ENCODE measurements at places on chromosomes 12 and 14.

DNA sequence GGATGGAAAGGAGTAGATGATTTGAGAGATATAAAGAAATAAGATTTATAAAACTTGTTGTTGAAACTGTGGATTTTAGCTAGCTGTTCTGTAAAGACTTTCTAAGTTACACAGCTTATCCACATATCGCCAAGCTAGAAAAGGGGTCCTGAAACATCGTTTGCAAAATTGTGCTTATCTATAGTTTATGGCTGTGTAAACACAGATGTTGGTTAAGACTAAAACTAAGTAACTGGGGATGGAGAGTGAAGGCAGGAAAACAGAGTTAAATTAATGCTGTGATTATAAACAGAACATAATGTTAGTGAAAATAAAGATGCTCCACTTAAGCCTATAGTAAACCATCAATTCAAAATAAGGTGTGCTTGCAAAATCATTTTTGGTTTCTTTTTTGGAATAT is 311.3 kb upstream of the DDHD1 start:
- H3K4me1 ChIP-seq, result no peaks in the 10 kb centered on the region
- H3K27me3 ChIP-seq, result no peaks in the 10 kb centered on the region
- H3K4me3 ChIP-seq, result no peak overlapping the region
- H3K36me3 ChIP-seq, result no peaks in the 10 kb centered on the region

- peaks cover 8% of the 10 kb centered on the region for H3K36me3 ChIP-seq
- no peak for DNase-seq
- H3K27ac ChIP-seq, result no peak overlapping the region
- H3K4me1 ChIP-seq, result peaks cover 35% of the 10 kb centered on the region
- no peaks in the 10 kb centered on the region for H3K27me3 ChIP-seq
Observed at GRCh38 chr14:65077318-65077717, 25.0 kb downstream of the MAX start.

GRCh38 chr14:74980731-74981461 is 21.8 kb upstream of the EIF2B2 start:
- H3K4me3 ChIP-seq, result no peak overlapping the region
- H3K27ac ChIP-seq, result peak overlapping the region; percentile 96
- DNase-seq, result no peak
- no peaks in the 10 kb centered on the region for H3K27me3 ChIP-seq
- H3K4me1 ChIP-seq, result peaks cover 75% of the 10 kb centered on the region

DNA sequence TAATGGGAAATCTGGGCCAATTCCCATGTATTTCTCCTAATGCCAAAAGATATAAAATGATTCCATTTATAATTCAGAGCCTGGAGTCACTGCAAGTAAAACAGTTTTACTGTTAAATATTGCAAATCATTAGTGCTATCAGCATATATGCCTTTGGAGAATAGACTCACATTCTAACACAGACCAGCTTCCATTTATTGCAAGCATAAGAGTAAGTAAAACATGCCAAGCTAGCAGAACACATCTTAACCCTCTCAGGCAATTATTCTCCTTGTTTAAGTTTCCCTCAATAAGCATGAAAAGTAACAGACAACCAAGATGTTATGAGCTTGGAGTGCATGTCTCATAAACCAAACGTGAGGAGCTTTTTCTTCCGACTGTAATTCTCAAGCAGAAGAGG is 173.9 kb upstream of the GRIP1 start:
- DNase-seq, result no peak
- H3K4me1 ChIP-seq, result no peaks in the 10 kb centered on the region
- no peak overlapping the region for H3K27ac ChIP-seq
- H3K36me3 ChIP-seq, result no peaks in the 10 kb centered on the region
- no peak overlapping the region for H3K4me3 ChIP-seq

- no peaks in the 10 kb centered on the region for H3K4me1 ChIP-seq
- H3K27me3 ChIP-seq, result no peaks in the 10 kb centered on the region
- no peaks in the 10 kb centered on the region for H3K36me3 ChIP-seq
- DNase-seq, result no peak
- no peak overlapping the region for H3K4me3 ChIP-seq
Observed at GRCh38 chr12:28767836-28768348, 381.2 kb upstream of the FAR2 start.

- H3K36me3 ChIP-seq, result no peaks in the 10 kb centered on the region
- no peak overlapping the region for H3K4me3 ChIP-seq
- peaks cover 18% of the 10 kb centered on the region for H3K4me1 ChIP-seq
- H3K27ac ChIP-seq, result no peak overlapping the region
Observed at GRCh38 chr14:61530896-61531295, 164.4 kb upstream of the HIF1A start.

Measured in thoracic aorta (tissue), 2 donors.